ENCODE measurements at places on chromosomes 12 and 14.

DNA sequence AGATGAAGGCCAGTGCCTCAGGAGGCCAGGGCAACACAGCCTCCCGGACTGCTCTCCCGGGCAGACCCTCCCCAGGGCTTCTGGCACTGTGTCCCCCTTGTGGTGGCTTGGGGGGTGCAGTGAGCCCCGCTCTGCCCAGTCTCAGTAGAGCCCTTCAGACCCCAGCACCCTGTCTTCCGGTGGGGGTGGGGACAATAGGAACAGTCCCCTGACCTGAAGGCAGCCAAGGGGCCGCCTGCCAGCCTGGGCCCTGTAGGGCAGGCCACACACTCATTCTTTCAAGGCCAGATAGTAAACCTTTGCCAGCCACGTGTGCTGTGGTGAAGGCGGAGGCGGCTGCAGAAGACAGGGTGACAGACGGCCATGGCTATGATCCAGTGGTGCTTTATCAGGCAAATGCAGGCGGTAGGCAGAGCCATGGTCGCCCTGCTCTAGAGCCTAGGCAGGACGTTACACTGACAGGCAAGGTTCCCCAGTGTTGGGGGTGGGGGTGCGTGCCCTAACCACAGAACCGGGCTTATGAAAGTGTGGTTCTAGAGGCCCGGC lies 15.0 kb downstream of the ZFYVE21 start:
- DNase-seq = no peak

GRCh38 chr12:17818931-17819330 lies 271.1 kb downstream of the RERGL start:
- no peak for DNase-seq

GRCh38 chr12:122021193-122021821 lies 377 bp upstream of the BCL7A start:
- DNase-seq = no peak

GRCh38 chr14:54813081-54813480 lies 89.5 kb downstream of the GCH1 start:
- DNase-seq = no peak

DNA sequence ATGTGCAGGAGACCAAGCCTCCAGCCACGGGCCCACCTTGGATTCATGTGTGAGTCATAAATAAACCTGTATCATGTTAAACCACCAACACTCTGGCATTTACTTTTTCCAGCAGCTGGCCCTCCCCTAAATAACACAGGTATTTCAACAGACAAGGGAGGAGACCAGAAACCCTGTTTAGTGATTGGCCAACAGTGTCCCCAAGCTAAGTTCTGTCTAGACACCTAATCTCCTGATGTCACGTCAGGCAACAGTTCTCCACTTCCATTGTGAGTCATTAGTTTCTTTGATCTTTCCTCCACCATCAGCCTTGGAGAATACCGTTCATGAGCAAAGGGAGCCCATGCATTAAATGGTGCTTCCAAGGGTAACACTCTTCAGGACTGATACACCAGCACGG lies 196.9 kb downstream of the TMEM132C start:
- no peak for DNase-seq

- DNase-seq = no peak
Measured at GRCh38 chr14:71444030-71444822, 488.0 kb upstream of the RGS6 start.

GRCh38 chr14:102584871-102585869 lies 7.3 kb upstream of the RCOR1 start:
- DNase-seq = no peak

DNA sequence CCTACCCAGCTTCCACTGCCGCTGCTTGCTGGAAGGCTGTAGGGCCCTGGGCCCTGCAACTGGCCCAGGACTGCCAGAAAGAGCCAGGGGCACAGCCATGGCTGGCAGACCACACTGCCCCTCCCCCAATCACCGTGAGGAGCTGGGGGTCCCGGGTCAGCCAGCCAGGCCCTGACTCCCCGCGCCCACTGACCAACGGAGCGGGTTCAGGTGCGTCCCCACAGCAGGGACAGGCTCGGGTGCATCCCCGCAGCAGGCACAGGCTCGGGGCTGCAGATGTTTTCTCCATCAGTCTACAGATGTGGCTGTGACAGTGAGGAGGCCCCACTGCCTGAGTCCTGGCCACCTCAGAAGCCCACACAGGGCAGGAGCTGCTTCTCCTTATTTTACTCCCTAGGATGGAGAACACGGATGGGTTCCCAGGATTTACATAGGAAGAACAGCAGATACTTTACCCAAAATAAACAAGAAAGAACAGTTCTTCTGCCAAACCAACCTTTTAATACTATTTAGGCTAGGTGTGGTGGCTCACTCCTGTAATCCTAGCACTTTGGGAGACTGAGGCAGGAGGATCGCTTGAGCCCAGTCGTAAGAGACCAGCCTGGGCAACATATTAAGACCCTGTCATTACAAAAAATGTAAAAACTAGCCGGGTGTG lies 61.1 kb downstream of the TESC start:
- DNase-seq = no peak

DNA sequence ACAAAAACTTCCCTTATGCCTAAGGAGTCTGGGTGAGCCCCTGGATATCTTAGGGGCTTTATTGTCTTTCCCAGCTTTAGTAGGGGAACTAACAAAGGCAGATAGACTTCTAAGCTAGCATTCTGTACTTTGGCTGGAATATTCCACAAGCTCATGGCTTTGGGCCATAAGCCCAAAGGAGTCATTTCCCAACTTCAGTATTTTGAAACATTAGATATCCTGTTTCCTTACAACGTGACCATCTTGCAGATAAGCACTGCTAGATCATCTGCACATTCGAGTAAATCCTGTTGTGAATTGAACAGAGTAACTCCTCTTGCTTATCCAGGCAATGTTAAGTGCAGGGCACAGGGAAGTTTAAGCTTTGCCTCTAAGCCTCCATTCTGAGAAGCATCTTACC lies 70.6 kb upstream of the ACTN1 start:
- DNase-seq = no peak

GRCh38 chr12:10454531-10454930 lies 1.4 kb upstream of the KLRC1 start:
- DNase-seq = no peak

DNA sequence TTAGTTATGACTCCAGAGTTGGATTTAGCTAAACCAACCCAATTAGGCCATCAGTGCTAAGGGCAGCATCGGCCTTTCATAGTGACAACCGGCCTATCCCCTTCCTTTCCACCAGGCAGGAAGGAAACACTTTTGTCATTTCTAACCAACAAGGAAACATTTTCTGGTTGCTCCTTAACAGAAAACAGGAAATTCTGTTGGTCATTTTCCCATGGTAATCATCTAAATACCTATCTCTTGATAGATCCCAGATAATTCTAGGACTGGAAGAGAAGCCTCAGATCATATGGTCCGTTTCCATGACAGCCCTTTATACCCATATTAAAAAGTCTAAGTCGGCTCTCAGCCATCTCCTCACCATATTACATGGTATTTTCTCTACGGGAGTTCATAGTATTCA lies 79.2 kb upstream of the USP44 start:
- DNase-seq = no peak

DNA sequence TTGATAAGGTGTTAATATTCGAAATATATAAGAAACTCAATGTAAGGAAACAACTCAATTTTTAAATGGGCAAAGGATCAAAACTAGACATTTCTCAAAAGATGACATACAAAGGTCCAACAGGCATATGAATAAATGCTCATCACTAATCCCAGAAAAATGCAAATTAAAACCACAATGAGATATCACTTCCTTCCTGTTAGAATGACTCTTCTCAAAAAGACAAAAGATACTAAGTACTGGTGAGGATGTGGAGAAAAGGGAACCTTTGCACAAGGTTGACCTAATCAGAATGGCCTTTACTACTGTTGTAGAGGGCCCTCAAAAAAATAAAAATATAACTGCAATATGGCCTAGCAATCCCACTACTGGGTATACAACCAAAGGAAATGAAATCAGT lies 383.4 kb downstream of the KCNH5 start:
- DNase-seq = no peak

DNA sequence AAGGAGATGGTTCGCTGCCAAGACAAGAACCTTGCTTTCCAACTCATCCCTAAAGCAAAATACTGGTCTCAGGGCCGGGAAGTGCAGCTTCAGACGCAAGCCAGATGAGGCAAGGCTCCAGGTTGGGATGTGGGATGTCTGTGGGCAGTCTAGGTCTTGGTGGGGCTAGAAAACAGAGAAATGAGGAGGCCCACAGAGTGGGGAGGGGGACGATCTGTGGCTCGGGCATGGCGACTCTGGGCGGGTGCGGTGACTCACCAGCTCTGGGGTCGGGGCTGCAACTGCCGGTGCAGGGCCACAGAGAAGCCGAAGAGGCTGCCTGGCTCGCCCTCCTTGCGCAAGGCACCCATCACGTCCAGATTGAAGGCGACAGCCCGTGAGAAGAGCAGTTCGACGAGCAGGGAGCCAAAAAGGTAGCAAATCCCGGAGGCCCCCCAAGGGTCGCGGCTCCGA lies 459 bp downstream of the ITGA7 start:
- DNase-seq = no peak

DNA sequence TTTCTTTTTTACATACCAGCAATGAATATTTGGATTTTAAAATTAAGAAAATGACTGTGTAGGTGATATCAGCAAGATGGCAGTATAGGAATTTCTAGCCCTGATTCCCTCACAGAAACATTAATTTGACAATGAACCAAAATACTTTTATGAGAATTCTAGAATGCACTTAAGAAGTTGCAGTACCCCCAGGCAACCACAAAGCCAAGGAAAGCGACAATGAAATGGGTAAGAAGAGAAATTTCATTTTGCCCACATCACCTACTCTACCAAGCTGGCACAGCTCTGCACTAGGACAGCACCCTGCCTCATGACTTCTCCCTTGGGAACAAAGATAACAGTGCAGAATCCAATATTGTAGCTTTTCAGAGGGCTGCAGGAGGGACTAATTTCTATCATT lies 6.6 kb downstream of the OR9K2 start:
- DNase-seq = no peak

GRCh38 chr14:21308132-21308478 lies 28.2 kb downstream of the RPGRIP1 start:
- DNase-seq = no peak

DNA sequence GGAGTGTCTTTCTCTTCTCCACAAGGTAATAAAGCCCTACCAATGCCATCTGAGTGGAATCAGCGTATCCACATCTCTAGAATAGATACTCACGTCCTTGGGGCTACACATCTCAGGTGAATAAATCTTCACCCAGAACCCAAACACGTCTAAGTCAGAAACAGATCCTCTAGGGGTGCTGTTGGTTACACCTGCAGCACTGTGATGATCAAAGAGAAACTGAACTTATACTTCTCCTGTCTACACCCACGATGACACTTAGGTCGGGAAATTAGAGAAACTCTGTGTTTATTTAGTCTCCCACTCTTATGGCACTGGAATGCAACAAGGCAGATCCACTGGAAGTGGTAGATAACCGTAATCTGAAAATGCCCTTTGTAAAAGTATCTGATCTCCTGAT lies 46.2 kb downstream of the WIF1 start:
- no peak for DNase-seq

GRCh38 chr14:105627701-105628100 lies 101.3 kb downstream of the TMEM121 start:
- DNase-seq = no peak

DNA sequence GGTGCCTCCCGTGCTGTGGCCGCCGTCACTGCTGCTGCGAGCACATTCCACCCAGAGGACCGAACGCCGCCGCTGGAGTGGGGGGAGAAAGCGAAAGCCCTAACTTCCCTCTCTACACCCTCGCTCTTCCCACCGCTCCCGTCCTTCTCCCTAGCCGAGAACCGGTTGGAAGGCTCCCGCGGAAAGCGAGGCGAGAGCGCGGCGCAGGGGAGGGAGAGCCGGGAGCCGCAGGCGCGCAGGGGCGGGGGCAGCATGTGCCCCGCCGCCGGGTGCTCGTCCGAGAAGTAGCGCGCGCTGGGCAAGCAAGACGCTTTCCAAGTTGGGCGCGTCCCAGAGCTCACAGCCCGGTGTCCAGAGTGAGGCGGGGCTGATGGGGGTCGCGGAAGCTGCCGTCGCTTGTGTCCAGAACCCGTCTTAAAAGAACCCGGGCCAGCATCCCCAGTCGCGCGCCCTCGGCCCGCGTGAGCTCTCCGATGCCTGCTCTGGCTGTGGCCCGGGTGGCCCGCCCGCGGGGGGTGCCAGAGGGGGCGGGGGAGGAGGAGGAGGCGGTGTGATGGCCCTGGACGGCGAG lies at the start of gene TRHDE:
TSS of gene TRHDE (plus strand) at position 280 of the 571 bp plus-strand sequence. CDS start at position 554, 274 bp downstream.
- no peak for DNase-seq

GRCh38 chr14:30748343-30748742 lies 126.0 kb upstream of the COCH start:
- DNase-seq = no peak

- DNase-seq = no peak
Measured at GRCh38 chr14:88026890-88027289, 22.0 kb downstream of the GPR65 start.

DNA sequence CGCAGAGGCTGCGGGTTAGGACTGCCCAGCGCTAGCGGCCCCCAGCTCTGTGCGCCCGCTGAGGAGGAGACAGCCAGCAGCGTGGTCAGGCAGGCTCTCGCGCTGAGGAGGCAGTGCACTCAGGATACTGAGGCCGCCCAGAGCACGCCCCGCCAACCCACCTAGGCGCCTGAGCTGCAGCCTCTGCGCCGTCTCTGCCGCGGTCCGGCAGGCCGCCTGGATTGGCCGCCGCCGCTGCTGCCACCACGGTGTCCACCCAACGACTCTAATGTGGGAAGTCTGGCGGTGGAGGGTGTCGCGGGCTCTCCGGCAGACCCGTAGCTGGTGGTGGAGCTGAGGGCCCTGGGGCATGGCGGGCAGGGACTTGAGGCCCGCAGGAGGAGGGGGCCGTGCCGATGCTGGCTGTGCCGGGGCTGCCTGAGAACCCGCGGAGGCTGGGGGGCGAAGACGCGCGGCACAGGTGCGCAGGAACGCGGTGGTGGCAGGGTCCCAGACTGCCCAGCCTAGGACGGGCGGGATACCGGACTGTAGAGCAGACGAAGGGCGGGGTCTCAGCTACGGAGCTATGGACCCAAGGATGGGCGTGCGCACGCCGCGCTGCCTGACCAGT lies 69.9 kb downstream of the ASCL4 start:
- no peak for DNase-seq

DNA sequence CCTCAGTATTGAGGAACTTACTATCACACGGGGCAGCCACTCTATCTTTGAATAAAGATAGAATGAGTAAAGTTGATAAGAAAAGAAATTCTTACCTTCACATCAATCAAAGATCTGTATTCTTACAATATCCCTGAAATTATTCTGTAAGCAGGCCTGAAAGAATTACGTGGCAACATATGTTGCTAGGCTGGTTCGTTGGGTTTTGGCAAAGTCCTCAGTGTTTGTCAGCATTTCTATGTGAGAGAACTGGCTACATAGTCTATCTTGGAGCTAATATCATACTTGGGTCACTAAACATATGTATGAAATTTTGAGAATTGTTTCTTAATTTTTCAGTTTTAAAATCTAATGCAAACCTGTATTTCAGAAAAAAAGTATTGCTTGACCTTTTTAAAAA lies 412.2 kb upstream of the GARIN6 start:
- no peak for DNase-seq

DNA sequence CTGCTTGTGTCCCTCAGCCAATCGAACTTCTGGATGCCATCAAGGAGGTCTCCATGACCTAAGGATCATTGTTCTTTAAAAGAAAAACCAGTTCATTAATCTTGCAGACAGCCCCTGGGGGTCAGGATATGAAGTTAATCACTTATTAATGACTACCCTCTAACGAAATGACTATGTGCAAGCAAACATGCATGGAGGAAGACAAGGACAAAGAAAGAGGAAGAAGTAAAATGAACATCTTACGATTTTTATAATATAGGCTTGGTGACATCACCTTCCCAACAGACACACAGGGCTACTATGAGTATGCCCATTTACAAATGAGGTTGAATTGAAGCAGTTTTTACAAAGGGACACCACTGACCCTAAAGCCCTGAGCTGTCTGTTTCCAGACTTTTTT lies 111.1 kb upstream of the AMIGO2 start:
- no peak for DNase-seq

Measured in stimulated activated CD8-positive, alpha-beta memory T cell treated with anti-CD3 and anti-CD28 coated beads, Interleukin-12 subunit alpha, Interleukin-12 subunit beta, amount 100 ng/mL, for 1 hour (primary cell).